ENCODE measurements at places on chromosomes 2 and 18. TPM values are rescaled to one million over a fixed set of nuclear protein-coding genes. Genes with fewer than 3 reads are reported as not detected.

- DNase-seq, result no peak
- no peaks in the 10 kb centered on the region for H3K27me3 ChIP-seq
- no peaks in the 10 kb centered on the region for H3K36me3 ChIP-seq
- H3K4me1 ChIP-seq, result no peaks in the 10 kb centered on the region
- H3K27ac ChIP-seq, result no peak overlapping the region
These were observed 306.7 kb upstream of the CHST9 start for GRCh38 chr18:27491772-27492171.

DNA sequence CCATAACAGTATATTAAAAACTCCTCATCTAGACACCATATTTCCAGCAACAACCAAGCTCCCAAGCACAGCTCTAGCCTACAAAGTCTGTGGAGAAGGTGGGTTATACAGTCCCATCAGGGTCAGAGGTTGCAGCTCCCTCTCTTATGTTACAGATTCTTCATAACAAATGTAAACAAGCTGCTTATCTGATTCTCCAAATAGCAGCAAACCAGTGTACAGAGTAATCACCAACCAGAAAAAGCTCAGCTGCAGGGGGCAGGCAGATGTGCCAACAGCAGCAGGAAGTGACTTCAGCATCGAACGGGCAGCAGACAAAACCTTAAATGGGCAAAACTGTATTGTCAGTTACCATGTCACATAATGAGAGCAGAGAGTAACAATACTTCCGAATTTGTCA is 52.9 kb upstream of the NABP1 start:
- H3K27ac ChIP-seq, result peak overlapping the region; percentile 73
- no peaks in the 10 kb centered on the region for H3K27me3 ChIP-seq
- peaks cover 4% of the 10 kb centered on the region for H3K36me3 ChIP-seq
- H3K4me1 ChIP-seq, result peaks cover 67% of the 10 kb centered on the region

- H3K4me3 ChIP-seq, result peak overlapping the region; percentile 85
- H3K4me1 ChIP-seq, result peaks cover 85% of the 10 kb centered on the region
- H3K27ac ChIP-seq, result no peak overlapping the region
- no peak for DNase-seq
These were observed 2.9 kb downstream of the SERTAD2 start for GRCh38 chr2:64650722-64651338.

DNA sequence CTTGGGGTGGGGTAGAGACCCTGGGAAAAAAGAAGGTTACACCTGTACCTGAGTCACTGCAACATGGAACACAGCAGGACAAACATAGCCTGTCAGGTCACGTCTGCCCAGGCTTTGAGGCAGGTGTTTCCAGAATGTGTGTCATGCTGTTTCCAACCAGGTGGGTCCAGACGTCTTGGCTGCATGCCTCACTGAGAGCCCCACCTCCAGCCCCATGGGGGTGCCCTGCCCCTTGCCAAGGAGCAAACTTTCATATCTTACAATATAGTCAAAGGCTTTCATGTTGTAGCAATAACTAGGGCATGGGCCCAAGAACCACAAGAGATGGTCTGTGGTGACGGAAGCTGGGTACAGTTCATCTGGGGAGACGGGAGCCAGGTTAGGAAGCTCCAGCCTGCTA is 499.7 kb downstream of the BCL11A start:
- no peaks in the 10 kb centered on the region for H3K4me1 ChIP-seq
- no peak overlapping the region for H3K4me3 ChIP-seq
- no peak overlapping the region for H3K27ac ChIP-seq
- no peak for DNase-seq

The TUBA3E gene
- not detected for total RNA-seq

The SAG gene
- total RNA-seq, result 0.02 TPM

The DLX2 gene
- 0.24 TPM for total RNA-seq

The IL1RL2 gene
- total RNA-seq, result 1.4 TPM
